ENCODE measurements at places on chromosomes 2 and 18.

DNA sequence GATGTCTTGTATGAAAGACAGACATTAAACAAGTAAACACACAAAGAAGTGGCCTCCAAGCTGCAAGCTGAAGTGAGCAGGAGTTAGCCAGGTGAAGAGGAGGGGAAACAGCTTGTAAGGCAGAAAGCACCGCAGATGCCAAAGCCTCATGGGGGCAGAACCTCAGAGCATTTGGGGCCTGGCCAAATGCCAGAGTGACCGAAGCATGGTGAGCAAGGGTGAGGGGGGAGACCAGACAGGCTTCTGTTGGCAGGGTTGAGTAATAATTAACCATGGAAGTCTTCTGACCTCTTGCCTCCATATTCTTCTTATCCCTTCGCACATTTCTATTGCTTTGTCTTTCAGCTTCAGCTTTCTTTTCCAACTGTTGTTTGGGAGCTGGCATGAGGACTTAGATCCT, 5.6 kb downstream of the QPCT start:
- DNase-seq, result peak; percentile 18

DNA sequence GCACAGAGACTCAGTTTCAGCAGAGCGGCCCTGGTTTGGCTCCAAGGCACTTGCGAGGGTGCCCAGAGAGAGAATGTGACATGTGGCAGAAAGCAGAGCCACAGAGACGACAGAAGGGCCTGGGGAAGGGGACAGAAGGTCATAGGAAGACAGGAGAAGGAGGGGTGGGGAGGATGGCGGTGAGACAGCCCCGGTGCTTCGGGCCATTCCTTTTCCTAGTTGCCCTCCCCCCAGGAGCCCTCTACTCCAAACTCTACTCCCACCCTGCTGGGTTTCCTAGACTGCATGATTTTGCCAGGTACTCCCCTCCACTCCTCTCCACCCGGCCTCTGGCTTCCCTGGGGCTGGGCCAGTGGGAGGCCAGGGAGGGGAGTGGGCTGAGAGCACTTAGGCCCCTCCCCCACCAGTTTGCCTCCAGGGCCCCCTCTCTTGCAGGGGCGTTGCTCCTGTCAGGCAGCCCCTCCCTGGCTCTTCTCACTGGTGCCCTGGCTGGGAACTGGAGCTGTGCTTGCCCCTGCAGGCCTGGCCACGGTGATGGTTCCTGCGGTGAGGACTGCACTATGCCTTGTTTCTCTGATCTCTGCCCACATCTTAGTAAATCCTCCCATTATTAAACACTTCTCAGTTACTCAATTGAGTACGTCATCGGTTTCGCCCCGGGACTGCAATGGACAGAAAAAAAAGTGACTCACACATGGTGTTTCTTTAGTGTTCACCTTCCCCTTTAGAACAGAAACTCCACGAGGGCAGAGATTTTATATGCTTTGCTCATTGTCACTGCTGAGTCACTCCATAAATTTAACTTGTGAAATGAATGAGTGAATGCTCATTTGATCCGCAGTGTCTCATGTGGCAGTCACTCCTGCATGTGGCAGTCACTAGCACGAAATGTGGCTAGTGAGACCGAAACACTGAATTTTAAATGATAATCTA, 58.7 kb upstream of the SP3 start:
- peak; percentile 70 for DNase-seq

GRCh38 chr2:178229927-178230326, 35.6 kb downstream of the OSBPL6 start:
- no peak for DNase-seq

DNA sequence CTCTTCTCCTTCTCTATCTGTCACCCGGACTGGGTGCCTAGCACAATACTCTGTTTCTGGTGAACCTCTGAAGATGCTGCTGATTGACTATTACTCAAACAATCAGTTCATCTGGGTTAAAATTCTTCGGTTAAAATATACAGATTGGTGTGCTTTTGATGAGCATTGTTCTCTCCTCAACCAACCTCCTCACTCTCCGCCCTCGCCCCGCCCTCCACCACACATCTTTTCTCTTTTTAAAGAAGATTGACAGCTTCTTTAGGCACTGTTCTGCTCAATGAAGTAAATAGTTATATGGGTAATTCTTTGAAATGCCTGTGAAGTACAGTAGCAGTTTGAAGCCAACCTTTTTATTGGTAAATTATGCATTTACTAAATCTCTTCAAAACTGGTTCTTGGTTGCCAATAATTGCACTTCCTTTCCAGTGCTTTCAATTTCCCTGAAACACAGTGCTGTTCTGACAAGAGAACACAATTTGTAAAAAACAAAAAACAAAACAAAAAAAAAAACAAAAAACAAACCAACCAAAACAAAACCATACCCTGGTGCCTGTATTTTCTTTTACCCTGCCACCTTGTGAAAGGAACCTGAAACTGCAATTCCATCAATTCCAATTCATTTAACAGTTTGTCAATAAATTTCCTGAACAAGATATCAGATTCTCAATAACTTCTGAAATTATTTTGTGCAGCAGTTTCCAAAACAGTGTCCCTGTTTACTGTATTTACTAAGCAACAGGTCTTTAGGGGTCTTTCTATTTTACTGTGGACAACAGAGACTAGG, 188.6 kb downstream of the LRP1B start:
- DNase-seq, result peak; percentile 36

- DNase-seq, result no peak
These were observed 533.8 kb upstream of the ACVR2A start for GRCh38 chr2:147311058-147311430.

GRCh38 chr18:48955830-48956261, 5.1 kb upstream of the SMAD7 start:
- DNase-seq, result peak; percentile 60

DNA sequence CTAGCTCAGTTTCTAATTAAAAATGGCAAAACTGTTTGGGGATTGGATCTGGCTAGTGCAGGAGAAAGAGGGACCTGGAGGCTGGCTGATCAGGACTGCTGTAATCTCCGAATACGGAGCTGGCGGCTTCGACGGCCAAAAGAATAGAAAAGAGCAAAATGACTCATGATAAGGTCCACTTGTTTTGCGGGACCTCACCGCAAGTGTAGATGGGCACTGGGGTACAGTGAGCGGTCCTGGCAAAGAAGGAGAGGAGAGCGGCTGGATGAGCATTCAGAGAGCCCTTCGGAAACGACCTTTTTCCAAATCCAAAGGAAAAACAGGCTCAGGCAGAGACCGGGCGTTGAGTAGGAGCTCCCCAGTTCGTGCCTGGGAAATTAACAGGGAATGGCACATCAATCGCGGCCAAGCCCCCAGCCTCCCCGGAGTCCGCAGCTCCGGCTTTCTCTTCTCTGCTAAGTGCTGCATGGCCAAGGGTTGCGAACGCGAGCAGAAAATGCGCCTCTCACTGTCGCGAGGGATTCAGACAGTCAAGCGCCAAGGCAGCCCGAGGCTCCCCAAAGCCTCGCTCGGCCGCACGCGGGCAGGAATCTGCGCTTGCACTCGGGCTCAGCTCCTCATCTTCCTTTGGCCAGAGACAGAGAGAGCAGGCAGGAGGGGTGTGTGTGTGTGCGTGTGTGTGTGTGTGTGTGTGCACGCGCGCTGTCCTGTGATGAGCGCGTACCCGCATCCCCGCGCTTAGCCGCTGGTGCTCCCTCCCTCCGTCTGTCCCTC, 1.8 kb downstream of the DCC start:
- DNase-seq, result peak; percentile 66

DNA sequence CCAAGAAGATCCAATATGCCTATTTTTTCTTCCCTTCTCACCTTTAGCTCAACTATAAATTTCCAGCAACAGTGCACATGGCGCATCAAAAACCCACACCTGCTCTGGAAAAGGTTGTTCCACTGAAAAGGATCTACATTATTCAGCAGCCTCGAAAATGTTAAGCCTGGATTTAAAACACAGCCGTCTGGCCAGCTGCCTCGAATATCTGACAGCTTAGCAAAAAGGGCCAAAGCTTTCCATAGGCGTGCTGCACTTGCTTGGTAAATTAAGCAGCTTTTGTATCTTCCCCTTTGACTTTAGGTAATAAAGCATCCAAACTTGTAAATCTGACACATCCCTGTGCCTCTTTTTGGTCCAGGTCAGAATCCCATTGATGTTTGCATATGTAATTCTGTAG, 20.5 kb downstream of the DAPL1 start:
- DNase-seq, result no peak

DNA sequence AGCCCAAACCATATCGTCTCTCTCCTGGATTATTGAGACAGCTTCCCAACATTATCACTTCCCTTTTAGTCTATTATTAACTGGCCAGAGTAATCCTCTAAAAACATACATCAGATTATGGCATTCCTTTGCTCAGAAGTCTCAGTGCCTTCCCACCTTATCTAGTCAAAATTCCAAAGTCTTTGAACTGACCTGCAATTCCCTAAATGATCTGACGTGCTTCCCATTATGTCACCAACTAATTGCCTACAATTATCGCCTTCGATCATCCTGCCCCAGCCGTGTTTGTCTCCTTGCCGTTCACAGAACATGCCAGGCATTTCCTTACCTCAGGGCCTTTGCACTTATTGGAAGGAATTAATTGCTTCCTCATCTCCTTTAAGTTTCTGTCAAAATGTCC, 332.4 kb downstream of the IRS1 start:
- DNase-seq, result no peak

GRCh38 chr18:37711766-37712505, 146.3 kb upstream of the CELF4 start:
- DNase-seq, result no peak

- DNase-seq, result no peak
These were observed 64.0 kb downstream of the ADD2 start for GRCh38 chr2:70703900-70704549.

- no peak for DNase-seq
These were observed 692.7 kb downstream of the SOCS6 start for GRCh38 chr18:70981400-70982140.

- no peak for DNase-seq
These were observed 156.1 kb downstream of the MSH2 start for GRCh38 chr2:47558768-47559684.

DNA sequence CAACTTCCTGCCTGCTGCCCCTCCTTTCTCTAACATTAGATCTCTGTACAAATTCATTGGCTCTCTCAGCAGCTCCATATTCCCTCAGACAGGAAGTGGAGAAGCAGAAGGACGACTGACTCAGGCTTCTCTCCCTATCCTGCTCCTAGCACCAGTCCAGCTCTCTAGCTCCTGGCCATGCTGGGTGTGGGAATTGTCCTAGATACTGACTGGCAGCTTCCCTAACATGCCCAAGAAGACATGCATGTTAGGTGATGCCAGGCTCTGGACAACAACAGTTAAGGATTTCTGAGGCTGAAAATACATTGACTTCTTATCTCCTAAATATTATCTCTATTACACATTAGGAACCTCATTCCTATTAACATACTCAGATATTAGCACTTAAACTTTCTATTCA, 292.9 kb downstream of the IKZF2 start:
- no peak for DNase-seq

DNA sequence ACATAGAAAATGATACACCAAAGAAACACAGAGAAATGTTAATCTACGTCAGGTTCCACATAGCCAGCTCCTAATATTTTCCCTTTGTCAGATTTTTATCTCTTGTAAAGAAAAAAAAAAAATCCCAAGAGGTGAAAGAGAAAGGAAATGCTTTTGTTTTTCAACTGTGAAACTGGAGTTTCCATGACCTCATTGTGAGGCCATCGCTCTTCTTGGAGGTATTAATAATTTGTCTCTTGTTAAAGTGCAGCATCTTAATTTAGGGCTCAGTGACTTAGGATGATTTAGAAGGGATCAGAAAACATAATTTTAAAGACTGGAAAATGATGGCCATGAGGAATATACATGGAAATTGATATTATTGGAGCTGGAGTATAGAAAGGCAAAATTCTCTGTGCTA, 21.7 kb downstream of the ARHGAP28 start:
- no peak for DNase-seq

GRCh38 chr18:37322492-37323035, 243.0 kb downstream of the CELF4 start:
- peak; percentile 88 for DNase-seq

DNA sequence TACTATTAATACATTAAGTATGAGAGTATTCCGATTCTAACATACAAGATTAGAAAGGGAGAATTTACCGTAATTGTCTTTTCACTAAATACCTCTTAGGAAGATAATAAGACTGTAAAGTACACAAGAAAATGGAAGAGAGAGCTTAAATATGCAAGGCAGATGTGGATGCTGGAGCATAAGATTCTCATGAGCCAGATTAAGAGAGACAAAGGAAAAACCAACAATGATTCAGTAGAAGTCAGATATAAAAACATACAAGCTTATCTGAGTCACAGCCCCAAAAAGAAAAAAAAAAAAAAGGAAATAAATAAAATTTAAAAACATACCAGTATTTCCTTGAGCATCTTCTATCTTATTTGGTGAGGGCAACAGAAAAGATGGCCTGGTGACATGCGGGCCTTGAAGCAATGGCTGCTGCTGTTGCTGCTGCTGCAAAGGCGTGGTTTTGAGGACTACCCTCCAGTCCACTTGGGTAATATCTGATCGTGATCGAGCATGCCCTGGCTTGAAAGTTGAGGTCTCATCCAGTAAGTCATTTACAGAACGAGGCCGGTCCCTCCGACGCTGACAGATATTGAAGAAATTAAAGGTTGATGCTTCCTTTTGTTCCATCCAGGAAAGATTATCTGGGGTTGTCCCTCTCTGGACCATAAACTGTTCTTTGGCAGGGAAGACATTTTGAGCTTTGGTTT, 24.5 kb downstream of the PLEKHM3 start:
- DNase-seq, result no peak

GRCh38 chr18:48075707-48076093, 145.2 kb upstream of the SMAD2 start:
- no peak for DNase-seq

DNA sequence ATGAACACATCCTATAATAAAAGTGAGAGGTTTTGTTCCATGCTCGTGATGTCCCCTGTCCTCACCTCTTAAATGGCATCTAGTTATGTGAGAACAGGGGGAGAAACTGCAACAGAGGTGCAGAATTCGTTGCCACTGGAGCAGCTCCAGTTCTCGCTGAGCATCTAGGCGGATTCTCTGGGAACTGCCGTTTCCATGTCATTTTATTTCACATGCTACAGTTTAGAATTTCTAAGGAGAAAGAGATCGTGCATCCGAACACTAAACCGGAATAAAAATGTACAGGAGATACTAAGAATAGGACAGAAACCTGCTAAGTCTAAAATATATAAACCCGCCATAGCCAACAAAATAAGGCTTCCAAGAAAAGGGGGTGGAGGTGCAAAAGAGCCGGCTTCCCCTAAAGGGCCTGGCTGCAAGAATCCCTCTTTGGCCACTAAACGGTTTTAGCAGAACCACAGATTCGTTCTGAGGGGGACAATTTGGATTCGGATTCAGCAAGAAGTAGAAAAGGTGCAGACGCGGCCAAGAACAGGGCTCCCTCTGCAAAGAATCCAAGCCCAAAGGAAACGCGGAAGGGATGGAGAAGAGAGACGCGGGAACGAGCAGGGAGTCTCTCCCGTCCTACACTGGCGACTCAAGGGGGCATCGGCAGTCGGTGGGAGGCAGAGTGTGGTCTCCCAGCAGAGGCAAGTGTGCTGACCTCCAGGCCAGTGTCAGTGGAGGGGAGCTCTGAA, 1.3 kb downstream of the TMEM163 start:
- peak; percentile 57 for DNase-seq

DNA sequence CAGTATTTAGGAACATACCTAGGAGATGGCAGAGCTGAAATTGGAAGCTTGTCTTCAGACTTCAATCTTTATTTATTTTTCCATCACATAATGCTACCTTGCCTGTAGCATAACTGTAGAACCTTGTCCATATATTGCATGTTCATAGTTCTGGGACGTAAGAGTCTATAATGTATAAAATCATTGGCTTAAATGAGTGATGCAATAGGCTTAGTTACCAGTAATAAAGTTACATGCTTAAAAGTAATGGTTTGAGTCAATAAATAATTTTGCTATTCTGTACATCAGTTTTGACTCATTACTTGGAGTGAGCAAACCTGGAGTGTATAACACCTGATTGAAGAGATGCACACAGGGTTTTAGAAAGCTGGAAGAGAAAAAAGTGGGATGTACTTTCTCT, 229.3 kb downstream of the CDCA7 start:
- no peak for DNase-seq

Data from GM23338 (cell line).